ENCODE measurements at places on chromosomes 6 and 20. TPM values are rescaled to one million over a fixed set of nuclear protein-coding genes. Genes with fewer than 3 reads are reported as not detected.
A peak's percentile ranks its signal among the peaks of the same experiment; 100 is the strongest.

GRCh38 chr6:130749402-130749801, 77.8 kb upstream of the SMLR1 start:
- DNase-seq = no peak

- peak; percentile 48 for DNase-seq
Measured at GRCh38 chr20:36745234-36745926, 510 bp downstream of the NDRG3 start.

DNA sequence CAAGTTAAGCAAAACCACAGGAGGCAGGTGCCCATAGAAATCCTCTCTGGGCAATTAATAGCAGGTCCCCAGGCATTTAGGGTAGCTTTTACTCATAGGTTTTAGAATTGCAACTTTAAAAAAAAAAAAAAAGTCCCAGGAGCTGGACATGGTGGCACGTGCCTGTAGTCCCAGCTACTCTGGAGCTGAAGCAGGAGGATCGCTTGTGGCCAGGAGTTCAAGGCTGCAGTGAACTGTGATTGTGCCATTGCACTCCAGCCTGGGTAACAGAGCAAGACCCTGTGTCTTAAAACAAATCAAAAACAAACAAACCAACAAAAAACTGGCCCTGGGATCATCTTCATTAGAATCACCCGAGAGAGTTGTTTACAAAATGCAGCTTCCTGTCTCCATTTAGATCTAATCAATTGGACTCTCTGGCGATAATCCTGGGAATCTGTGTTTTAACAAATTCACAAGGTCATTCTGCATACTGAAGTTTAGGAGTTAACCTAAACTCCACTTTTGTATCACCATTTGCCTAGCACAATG, 131.8 kb upstream of the AKAP12 start:
- no peak for DNase-seq

GRCh38 chr6:5202941-5203340, 57.8 kb downstream of the LYRM4 start:
- no peak for DNase-seq

GRCh38 chr6:162960679-162961457, 233.1 kb downstream of the PACRG start:
- DNase-seq = no peak

GRCh38 chr20:8095648-8096572, 36.2 kb upstream of the PLCB1 start:
- no peak for DNase-seq

- DNase-seq = no peak
Measured at GRCh38 chr20:24789877-24790276, 159.2 kb upstream of the CST7 start.

DNA sequence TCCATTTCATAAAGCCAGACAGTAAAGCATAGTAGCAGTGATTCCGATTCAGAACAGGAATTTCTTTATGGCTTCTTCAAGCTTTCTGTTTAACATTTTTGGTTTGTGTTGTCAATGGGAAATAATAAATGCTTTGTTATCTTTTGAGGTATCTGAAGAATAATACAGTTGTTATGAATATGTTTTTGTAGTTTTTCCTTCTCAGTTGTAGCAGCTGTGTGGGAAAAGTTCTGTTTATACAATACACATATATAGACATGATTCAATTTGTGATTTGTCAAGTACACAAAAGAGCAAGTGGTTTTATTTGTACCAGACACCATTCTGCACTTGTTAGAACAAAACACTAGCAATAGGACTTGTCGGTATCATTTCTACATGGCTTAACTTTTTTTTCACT, 96.6 kb downstream of the CDYL start:
- no peak for DNase-seq

DNA sequence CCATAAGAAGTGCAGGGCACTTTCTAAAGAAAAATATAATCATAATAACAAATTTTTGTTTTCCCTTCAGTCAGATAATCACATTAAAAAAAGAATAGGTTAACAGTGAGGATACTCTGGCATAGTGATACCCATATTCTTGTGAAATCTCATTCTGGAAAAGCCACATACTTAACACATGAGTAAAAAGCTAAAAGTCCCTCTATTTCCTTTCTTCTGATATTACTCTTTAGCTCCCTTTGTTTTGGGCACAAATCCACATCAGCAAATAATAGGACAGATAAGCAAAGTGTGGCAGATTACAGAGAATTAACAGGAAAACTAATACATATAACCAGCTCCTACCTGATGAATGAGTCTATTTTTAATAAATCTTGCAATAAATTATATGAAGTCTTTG, 15.8 kb downstream of the SHPRH start:
- no peak for DNase-seq

DNA sequence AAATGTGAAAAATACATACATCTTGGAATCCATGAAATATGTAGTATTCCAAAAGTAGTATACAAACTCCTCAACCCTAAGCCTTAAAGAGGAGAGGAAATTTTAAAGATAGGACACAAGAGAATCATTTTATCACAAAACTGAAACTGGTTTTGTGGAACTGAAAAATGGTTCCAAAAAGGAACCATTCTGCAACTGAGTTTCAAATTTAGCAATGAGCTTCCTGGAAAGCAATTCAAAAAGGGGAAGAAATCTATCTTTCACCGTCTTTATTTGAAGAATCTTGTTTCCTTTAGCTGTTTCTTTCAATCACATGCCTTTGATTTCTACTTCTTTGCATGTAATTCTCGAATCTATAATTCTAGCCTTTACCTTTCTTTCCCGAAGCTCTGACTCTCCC, 32.2 kb upstream of the LAMP5 start:
- DNase-seq = no peak

- no peak for DNase-seq
Measured at GRCh38 chr6:47621838-47622449, 76.4 kb upstream of the ADGRF4 start.

DNA sequence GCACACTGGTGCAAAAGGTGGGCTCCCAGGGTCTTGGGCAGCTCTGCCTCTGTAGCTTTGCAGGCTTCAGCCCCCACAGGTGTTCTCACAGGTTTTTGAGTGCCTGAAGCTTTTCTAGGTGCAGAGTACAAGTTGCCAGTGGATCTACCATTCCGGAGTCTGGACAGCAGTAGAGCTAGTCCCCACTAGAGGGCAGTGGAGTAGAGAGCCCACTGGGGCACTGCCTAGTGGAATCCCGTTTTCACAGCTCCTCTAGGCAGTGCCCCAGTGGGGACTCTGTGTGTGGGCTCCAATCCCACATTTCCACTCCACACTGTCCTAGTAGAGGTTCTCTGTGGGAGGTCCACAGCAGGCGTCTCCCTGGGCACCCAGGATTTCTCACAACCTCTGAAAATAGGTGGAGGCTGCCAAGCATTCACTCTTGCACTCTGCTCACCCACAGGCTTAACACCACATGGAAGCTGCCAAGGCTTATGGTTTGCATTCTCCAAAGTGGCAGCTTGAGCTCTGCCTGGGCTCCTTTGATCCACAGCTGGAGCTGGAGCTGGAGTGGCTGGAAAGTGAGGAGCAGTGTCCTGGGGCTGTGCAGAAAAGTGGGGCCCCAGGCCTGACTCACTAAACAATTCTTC, 86.3 kb upstream of the PROKR2 start:
- DNase-seq = no peak

DNA sequence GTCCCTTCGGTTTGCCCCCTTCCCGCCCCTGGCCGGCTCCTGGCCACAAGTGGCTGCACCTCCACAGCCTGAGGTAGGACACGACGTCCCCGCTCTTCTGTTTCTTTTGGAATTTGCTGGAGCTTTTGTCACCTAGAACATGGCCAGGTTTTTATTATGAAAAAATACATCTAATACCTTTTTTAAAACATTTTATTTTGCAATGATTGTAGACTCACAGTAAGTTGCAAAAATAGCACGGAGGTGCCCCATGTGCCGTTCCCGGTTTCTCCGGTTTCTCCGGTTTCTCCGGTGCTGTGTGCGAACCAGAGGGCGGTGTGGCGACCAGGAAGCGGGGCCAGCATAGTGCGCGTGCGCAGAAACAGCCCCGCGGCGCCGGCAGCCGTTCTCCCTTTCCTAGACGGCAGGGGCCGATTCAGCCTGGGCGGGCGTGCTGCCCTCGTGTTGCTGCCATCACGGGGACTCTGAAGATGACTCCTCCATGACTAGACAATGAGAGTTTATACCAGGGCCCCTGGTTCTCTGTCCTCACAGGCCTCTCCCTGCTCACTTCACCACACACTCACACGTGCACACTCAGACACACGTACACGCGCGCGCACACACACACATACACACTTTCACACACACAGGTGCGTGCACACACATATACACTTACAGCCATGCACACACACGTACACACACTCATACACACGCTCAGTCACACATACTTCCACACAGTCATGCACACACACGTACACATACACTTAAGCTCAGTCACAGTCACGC, 102.1 kb downstream of the TMEM242 start:
- DNase-seq = peak; percentile 84

GRCh38 chr6:35778437-35778836, 2.0 kb downstream of the CLPSL2 start:
- DNase-seq = no peak

GRCh38 chr6:101458826-101459225, 65.3 kb downstream of the GRIK2 start:
- DNase-seq = no peak

GRCh38 chr20:54139188-54139587, 34.6 kb downstream of the CYP24A1 start:
- DNase-seq = no peak

DNA sequence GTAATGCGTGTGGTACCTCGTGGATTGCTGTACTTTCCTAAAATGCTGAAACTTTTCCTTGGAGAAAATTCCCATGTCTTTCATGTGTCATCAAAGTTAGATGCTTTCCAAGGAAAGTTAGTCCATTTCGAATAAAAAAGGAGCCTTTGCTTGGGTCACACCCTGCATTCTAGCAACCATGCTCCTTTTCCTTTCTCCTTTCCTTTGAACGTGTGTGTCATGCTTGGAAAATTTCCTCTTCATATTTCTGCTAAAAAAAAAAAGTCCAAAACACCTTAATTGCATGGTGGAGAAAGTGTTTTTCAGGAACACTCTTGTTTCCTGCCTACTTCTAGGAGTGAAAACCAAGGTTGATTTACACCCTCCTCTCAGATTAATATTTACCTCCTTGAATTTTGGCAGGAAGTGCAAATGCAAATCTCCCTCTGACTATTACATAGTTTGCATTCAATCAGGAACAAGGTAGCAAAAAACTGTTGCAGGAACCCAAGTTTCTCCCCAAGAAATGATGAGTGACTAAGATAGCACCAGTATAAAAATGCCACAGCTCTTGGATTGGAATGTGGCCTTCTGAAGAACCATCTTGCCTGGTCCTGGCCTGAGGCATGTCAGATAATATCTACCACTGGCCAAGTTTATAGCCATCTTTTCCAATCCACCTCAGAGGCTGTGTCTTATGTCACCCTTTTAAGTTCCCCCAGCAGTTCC, 590.6 kb downstream of the QKI start:
- no peak for DNase-seq

GRCh38 chr6:90765895-90766294, 179.0 kb upstream of the MAP3K7 start:
- no peak for DNase-seq

DNA sequence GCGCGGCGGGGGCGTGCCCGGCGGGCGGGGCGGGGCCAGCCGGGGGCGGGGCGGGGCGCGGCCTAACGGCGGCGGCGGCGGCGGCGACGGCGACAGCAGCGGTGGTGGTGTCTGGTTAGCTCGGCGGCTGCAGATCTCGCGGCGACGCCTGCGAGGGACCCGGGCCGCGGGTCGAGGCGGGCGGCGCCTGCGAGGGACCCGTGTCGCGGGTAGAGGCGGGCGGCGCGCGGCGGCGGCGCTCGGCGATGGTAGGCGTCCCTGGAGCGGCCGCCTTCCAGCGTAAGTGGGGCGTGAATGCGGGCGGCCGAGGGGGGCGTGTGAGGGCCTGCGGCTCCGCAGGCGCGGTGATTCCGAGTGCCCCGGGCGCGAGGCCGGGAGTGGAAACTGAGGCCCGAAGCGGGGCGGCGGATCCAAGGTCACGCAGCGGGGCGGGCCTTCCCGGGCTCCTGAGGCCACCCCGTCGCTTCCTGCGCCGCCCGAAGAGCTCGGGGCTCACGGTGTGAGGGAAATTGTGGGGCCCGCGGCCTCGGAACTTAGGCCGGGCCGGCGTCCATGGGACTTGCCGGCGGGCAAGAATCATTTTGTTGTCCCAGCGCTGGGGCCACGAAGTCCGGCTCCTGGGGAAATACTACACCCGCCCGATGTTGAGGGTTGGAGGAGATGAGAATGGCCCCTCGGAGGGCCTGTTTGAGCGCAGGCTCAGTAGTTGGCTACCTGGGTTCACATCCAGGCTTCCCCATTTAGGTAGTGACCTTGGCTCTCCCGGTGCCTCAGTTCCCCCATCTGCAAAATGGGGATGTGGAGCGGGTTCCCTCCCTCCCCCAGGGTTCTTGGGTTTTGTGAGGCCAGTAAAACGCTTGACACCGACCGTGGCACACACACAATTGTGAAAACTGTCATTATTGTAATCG, at the start of gene CBFA2T2:
Gene CBFA2T2 (plus strand): TSS at position 74 of the 911 bp plus-strand sequence. CDS start 172 bp downstream, at position 246.
- DNase-seq = peak; percentile 54

- peak; percentile 55 for DNase-seq
Measured at GRCh38 chr20:34190679-34191090, 50.5 kb upstream of the ASIP start.

DNA sequence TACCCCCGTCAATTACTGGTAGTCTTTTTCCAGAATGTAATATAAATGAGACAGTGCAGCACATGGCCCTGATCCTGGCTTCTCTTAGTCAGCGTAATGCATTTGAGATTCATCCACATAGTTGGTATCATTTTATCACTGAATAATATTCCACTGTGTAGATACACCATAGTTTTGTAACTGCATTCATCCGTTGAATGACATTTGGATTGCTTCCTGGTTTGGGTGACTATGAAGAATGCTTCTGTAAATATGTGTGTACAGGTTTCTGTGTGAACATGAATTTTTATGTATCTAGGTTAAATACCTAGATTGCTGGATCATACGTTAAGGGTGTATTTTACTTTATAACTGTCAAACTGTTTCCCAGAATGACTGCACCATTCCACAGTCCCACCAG, 62.6 kb upstream of the STMND1 start:
- no peak for DNase-seq

Gene SYCP2
- total RNA-seq = 0.27 TPM

Gene CARMIL1
- 8.6 TPM for total RNA-seq

Gene TRIM15
- not detected for total RNA-seq

Gene POM121L2
- not detected for total RNA-seq

Gene MAK
- 0.27 TPM for total RNA-seq

Gene SCRT2
- total RNA-seq = not detected

Gene SAMD3
- total RNA-seq = 0.54 TPM

Gene ADGB
- total RNA-seq = under 0.01 TPM

Gene RUNX2
- 26.1 TPM for total RNA-seq

Gene VWA7
- 2.4 TPM for total RNA-seq

Gene SCUBE3
- total RNA-seq = not detected

Gene OR12D3
- total RNA-seq = not detected

Gene PGC
- not detected for total RNA-seq

Gene RPS6KA2
- 4.6 TPM for total RNA-seq

Gene BHLHE23
- 1.3 TPM for total RNA-seq

Gene SLC17A1
- total RNA-seq = not detected

Gene DEFB124
- not detected for total RNA-seq

Gene GSTA3
- total RNA-seq = not detected

Gene NMBR
- total RNA-seq = not detected

All from hematopoietic multipotent progenitor cell (in vitro differentiated cells).